ENCODE measurements at places on chromosomes 3 and 15. TPM values are rescaled to one million over a fixed set of nuclear protein-coding genes. Genes with fewer than 3 reads are reported as not detected.

TIMP4 gene
- 0.12 TPM for total RNA-seq

GPR62 gene
- total RNA-seq: not detected

DNA sequence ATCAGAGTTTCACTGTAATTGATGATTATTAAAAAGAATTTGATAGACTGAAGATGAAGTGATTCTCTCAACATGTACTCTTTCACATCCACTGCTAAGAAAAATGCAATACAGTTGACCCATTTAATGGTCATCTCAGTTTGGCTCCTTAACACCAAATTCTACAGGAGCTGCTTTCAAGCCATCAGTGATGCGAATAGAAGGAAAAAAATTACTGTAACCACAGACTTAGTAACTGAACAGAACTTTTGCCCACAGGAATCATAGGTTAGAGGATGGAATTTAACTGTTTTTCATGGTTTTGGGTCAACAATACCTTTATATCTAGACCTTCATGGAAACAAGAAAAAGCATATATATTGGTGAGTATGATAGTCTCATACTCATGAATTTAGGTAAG, 633.5 kb downstream of the CADM2 start:
- no peak for DNase-seq

DNA sequence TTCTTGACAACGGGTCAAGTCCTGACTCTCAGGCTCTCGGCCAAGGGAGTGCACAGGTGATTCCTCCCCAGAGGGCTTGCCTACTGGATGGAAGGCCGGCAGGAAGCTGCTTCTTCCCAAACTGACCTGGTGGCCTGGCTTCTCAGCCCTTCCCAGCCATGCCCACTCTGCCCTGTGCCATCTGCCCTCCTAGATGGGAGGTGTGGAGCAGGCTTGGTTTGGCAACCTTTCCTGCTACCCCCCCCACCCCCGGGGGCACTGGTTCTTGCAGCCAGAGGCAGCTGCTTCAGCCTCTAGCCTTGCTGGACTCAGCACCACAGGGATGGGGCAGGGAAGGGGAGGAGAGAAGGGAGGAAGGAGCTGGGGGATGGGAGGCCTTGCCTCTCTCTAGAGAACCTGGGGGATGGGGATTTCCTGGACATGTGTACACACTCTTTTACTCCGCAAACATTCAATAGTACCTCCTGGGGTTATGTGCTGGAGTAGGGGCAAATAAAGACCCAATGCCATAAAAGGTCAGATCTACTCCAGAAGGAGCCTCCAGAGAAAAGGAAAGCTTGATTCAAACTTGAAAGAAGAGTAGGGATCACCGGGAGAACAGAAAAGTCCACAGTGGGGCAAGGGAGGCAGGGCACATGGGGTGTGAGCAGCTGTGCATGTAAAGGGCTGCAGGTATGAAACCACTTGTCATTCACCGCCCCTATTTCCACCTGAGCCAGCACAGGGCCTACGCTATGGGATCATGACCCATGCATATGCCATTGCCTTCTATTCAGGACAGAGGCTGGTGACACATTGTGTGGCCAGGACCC, 4.2 kb upstream of the DAPK2 start:
- DNase-seq: no peak

- no peak for DNase-seq
These were observed 139.7 kb downstream of the NSMCE3 start for GRCh38 chr15:29129926-29130325.

DNA sequence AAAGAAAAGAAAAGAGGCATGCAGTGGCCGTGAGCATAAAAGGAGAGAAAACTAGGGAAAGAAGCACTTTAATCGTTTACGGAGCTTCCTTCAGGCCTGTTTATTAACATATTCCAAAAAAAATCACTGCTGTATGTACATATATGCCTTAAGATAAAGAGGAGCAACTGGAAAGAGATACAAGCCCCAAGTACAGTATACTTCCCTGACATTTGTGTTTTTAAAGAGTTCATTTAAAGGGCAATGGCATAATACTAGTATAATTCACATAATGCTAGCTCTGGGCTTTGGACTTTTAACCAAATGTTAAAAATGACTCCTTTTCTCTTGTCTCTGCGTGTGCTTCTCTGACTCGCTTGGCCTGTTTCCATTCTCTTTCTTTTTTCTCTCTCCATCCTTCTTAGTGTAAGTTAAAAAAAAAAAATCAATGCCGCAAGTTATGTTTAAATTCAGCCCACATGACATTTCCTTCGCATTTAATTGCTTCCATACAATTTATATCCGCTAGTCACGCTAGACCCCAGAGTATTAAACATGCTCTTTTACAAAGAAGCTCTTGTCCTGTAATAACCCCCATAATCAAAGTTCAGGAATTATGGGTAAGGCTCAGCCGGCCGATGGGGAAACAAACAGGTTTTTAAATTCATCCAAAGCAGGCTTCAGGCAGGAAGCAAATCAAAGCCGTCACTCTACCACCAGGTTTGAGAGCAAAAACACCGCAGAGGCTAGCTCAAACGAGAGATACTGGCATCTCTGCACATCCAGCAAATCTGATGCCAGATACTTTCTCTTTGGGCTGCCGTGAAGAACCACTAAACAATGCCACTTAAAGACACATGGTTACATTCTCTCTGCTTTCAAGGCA, 19.4 kb downstream of the WWTR1 start:
- DNase-seq: no peak

DNA sequence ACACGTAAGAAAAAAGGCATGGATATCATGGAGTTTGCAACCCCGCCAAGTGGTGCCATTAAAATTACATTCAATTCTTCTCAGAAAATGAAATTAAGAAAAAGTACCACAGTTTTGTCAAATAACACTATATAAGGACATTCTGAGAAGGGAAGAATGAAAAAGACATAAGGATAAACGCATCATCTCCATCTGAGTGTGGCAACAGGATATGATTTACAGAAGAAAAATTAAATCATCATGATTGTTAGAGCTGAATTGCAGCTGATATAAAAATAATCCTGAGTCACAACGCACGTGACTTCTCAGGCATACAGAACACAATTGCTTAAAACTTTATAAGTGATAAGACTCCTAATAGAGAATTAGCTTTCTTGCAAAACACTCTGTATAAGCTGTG, 133.8 kb downstream of the GREM1 start:
- DNase-seq: no peak

- DNase-seq: no peak
These were observed 44.3 kb upstream of the TLE3 start for GRCh38 chr15:70142072-70142321.

- no peak for DNase-seq
These were observed 59.1 kb downstream of the CHD2 start for GRCh38 chr15:92959219-92959618.

DNA sequence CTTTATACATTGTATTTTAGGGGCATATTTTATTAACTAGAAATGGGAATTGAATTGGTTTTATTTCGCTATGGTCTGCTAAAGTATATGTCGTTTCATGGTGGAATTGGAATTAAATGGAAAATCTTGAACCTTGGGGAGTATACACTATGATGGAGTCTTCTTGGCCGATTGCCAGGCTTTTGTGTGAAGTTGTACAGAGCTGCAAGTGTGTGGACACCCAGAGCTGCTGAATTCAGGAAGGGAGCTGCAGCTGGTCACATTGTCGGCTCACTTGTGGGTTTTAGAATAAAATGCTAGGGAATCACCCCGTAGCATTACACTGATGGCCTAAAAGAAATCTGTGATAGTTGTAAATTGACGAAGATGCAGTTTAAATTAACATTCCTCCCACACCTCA, 35.1 kb downstream of the USP3 start:
- no peak for DNase-seq

GRCh38 chr3:66910266-66911055, 87.6 kb upstream of the KBTBD8 start:
- no peak for DNase-seq

All from G401 (cell line).